ENCODE measurements at places on chromosomes 2 and 18.

DNA sequence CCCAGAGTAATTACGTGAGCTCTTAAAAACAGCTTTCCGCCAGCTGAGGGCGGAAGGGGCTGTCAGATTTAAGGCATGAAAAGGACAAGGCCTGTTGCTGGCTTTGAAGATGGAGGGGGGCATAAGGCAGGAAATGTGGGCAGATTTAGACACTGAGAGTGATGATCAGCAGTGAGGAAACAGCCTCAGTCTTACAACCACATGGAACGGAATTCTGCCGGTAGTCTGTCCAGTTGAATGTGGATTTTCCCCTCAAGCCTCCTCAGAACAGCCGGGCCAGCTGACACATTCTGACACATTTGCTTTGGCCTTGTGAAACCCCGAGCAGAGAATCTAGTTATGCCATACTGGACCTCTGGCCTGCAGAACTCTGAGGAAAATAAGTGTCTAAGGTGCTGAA, 16.6 kb downstream of the POLE4 start:
- DNase-seq: no peak

GRCh38 chr2:47437287-47437686, 34.3 kb downstream of the MSH2 start:
- peak; percentile 38 for DNase-seq

- no peak for DNase-seq
Measured at GRCh38 chr2:232870018-232870765, at the start of gene SNORC. SNORC (plus strand) TSS chr2:232870264; CDS start chr2:232870342, 78 bp downstream.

DNA sequence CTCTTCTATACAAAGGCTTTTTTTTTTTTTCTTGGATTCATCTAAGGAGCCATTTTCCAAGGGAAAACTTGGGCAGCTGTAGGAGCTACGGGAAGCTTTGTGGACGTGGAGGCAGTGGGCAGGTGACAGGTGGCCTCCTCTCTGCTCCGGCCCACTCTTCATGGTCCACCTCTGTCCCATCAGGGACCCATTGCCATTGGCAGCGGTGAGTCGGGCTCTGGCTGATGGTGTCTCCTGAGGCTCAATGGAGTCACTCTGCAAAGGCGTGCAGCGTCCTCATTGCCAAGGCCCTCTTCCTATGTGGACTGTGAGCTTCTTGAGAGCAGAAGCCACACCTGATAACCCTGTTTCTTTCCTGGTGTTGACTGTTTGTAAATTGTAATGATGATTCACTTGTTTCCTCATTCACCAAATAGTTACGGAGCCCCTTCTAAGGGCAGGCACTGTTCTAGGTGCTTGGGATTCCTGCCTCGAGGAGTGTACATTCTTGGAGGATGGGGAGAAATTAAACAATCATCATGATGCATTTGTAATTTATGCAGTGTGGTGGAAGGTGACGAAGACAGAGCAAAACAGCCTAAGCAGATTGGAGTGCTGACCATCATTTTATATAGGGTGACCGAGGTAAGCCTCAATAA, 240.3 kb upstream of the HS6ST1 start:
- no peak for DNase-seq

GRCh38 chr2:236618370-236618769, 48.7 kb downstream of the ACKR3 start:
- DNase-seq: no peak

GRCh38 chr18:5720132-5720531, 175.2 kb downstream of the TMEM200C start:
- no peak for DNase-seq

- no peak for DNase-seq
Measured at GRCh38 chr2:27100036-27100435, 13.5 kb downstream of the KHK start.

GRCh38 chr2:149184991-149185390, 145.4 kb upstream of the LYPD6 start:
- DNase-seq: peak; percentile 26

DNA sequence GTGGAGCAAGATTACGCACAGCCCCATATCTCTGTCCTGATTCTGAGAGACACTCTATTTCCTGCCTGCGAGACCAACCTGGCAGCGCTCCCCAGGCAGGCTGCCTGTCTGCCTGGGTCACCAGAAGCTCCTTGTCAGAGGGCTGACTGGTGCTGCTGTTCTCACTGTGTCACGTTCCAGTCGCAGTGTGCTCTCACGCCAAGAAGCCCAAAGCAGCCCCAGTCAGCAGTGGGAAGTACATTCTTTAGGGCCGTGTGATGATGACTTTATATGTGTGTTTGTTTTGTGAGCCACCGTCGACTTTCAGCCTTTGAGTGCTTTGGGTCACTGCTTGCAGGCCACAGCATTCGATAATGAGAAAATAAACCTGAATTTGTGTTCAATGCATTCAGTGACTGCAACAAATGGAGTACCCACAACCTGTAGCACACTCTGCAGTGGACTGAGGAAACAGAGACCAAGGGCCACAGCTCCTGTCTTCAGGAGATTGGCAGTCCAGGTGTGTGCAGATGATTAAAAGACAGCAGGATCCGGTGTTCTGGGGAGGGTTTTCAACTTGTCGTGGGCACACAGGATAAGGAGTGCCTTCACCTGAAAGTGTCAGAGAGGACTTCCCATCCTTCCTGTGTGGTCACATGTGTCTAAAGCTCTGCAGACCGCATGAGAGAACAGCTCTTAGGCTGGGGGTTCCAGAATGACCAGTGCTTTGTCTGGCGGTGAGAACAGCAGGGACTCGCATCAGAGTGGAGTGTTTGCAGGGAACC, 4.8 kb downstream of the TNFRSF11A start:
- peak; percentile 28 for DNase-seq

DNA sequence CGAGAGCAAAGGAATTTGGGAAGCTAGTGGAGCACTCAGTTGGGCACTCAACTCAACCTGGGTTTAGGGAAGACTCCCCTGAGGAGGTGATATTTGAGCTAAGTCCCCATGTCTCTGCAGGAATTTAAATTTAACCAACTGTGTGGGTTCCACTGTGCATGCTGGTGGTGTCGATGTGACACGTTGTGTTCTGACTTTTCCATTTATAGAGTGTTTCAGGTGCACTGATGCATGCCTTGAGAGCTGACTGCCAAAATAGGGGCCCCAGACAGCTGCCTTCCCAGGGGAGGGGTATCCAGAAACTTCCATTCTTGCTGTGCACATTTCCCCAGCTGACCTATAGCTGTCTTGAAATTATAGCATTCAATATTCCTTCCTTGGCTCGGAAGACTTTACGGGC, 63.7 kb upstream of the BCL2L11 start:
- DNase-seq: no peak

- no peak for DNase-seq
Measured at GRCh38 chr18:52451851-52452250, 111.9 kb downstream of the DCC start.

GRCh38 chr2:69372767-69373166, 14.3 kb downstream of the GFPT1 start:
- no peak for DNase-seq

DNA sequence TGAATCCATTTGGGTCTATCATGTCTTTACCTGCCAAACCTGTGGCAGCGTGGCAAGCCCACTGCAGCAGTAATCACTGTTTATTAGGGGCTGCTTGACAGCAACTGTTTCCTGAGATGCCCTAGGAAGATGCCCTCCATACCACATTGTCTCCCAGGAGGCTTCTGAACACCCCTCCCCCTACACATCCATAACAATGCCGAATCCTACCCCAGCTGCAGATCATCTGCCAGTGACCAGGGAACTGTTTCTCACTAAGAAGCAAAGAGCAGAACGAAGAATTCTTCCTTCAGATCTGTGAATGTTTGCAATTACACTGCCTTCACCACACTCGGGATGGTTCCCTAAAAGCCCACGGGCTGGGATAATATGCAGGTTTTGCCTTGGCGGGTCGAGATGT, 127.8 kb downstream of the VIT start:
- no peak for DNase-seq
